ENCODE measurements at places on chromosomes 11 and 22.

DNA sequence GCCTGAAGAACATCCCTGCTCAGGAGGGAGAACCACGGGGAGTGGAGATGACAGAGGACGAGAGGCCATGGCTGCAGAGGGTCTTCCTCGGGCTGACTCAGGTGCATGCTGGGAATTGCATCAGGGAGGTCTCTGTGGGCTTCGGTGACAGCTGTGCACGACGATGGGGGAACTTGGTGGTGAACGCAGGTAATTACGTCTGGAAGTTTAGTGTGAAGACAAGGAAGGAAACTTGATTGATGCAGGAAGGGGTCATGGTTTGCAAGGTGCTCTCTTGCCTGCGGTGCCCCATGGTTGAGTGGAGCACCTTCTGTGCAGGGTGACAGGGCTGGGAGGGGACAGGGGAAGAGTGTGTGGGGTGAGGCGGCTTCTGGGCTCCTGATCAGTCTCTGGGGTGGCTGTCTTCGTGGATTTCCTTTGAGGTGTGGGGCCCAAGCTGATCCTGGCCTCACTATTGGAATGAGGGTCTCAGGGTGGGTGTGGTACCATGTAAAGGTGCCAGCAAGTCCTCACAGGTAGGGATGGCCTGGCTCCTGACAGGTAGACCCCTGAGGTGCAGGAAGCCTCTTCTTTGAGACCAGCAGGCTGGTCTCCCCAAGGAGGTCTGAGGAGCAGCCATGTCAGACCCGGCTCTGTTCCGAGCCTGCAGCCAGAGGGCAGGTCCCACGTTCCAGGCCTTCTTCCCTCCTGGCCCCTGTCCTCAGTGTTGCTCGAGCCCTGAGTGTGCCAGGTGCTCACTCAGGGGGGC is 1020.1 kb downstream of the TBC1D22A start:
- DNase-seq = no peak

- DNase-seq = no peak
These were observed 638.5 kb downstream of the NTM start for GRCh38 chr11:132008872-132009271.

- no peak for DNase-seq
These were observed 819 bp upstream of the KCNQ1OT1 start for GRCh38 chr11:2700415-2701211.

GRCh38 chr11:826227-826621 is 1.5 kb upstream of the CRACR2B start:
- no peak for DNase-seq

DNA sequence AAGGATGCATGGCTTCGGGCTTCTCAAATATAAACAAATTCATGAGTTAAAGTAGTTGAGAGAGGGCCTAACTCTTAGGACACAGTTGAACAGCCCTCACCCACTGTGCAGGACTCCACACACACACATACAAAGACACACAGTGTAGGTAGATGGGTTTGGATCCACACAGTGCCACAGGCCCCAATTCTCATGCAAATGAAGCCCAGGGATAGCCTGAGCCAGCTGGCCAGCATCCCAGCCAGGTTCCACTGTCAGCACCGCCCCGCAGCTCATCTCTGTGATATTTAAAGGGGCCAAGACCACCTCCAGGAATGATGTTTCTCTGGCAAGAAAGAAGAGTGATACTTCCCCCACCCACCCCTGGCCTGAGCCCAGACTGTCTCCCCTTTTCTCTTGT is 11.7 kb downstream of the SLC35C1 start:
- no peak for DNase-seq

GRCh38 chr22:47797342-47797945 is 1035.0 kb downstream of the TBC1D22A start:
- no peak for DNase-seq

DNA sequence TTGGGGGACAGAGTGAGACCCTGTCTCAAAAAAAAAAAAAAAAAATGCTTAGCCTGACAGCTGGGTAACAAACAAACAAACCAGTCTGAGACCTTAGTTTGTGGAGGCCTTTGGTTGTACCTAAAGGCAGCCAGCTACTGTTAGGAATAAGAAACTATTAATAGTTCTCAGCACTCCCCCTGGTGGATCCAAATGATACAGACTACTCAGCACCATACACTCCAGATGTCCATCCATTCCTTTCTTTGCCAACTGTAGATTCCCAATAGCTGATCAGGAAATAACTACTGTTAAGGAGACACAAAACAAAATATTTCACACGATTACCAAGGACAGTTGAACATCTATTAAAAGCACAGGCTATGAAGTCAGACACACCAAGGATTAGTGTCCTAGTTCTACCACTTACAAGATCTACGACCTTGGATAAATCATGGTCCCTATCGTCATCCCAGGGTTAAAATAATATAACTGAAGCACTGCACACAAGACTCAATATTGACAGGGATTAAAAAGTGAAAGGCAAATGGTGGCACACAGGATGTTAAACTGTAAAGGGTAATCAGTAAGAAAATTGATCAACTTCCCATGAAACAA is 17.2 kb downstream of the CLDN25 start:
- no peak for DNase-seq

DNA sequence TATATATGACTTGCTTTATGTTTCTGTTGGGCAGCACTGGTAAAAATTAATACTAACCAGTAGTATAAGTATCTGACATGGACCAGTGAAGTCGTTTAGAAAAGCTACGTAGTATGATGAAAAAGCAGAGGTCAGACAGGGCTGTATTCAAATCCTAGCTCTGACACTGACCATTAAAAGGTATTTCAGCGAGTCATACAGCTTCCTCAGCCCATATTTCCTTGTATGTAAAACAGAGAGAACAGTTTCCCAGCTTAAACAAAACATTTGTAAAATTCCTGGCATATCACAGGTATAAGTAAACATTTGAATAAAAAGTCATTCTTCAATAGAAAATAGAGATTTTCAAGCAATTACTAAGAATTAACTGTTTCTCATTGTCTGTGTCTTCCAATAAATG is 4.2 kb downstream of the NOX4 start:
- peak; percentile 5 for DNase-seq

- DNase-seq = no peak
These were observed 208.1 kb upstream of the TENM4 start for GRCh38 chr11:79648766-79649520.

- DNase-seq = no peak
These were observed 728.9 kb downstream of the OPCML start for GRCh38 chr11:132803436-132803835.

DNA sequence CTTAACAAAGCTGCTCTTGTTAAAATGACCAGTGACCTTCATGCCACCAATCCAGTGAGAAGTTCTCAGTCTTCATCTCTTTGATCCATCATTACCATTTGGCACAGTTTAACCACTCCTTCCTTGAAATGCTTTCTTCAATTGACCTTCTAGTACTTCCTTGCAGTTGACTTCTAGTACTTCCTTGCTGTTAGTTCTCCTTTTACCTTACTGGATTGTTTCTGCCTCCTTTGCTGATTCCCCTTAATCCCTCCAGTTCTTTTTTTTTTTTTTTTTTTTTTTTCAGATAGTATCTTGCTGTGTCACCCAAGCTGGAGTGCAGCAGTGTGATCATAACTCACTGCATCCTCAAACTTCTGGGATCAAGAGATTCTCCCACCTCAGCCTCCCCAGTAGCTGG is 66.0 kb upstream of the HORMAD2 start:
- DNase-seq = no peak

DNA sequence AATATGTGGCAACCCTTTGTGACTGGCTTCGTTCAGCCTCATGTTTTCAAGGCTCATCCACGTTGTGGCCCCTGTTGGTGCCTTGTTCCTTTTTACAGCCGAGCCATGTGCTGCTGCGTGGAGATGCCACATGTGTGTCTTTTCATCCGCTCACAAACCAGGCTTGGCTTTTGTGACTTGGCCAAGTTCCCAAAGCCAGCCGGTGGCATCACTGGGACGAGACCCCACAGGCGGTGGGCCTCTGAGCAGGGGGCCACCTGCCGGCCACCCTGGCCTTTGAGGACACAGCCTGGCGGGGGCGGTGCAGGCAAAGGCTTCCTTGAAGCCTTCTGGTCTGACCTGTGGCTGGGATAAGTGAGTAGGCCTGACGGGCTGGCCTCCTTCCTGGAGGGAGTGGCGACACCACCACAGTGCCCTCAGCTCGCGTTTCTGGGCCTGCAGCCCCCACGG is 10.5 kb downstream of the GRK2 start:
- no peak for DNase-seq

GRCh38 chr11:47819743-47820142 is 28.4 kb downstream of the NUP160 start:
- DNase-seq = no peak

DNA sequence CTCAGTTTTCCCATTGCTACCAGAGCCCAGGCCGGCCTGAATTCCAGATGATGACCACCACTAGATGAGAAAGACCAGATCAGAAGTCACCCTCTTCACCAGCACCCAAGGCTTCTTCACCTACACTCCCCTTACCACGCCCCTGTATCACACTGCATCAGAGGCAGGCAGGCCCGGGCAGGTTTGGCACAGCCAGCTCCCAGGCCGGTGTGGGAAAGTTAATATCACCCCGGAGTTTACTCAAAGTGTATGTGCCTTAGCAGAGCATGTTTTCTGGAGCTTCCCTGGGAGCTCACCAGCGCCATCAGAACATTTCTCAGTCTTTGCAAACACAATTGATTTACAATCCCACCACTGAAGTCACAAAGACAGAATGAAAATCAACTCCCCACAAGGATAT is 47.5 kb upstream of the POU2AF1 start:
- peak; percentile 55 for DNase-seq

DNA sequence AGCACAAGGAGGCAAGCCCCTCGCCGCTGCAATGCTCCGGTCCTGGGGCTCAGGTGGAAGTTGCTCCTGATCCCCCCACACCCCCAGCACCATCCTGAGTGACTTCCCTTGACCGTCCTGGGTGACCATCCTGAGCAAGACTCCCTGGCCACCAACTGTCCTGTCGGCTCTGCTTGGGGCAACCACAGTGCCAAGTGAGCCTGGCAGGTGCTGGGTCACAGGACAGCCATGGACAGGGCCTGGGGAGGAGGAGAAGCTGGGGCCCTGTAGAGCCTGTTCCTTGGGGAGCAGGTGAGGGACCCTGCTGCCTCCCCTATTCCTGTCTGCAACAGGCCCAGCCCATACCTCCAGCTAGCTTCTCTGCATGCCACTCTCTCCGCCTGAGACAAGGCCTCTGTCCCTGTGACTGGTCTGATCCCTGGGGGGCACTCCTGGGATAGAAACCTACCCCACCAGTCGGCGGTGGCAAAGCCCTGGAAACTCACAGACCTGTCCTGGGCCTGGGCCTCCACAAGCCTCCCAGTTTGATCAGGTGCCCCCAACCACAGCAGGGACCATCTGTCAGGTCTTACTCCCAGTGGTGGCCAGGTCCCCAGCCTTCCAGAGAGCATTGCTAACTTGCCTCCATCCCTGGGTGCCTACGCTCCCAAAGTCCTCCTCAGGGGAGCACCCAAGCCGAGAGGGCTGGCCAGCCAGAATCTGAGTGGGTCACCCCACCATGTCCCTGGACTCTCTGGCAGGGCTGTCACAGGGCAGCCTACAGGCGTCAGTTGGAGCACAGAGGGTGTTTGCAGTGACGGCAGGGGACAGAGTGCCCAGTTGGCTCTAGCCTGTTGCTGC is 68.7 kb upstream of the WNT7B start:
- no peak for DNase-seq

GRCh38 chr11:60836866-60837515 is 4.9 kb upstream of the CCDC86 start:
- no peak for DNase-seq

DNA sequence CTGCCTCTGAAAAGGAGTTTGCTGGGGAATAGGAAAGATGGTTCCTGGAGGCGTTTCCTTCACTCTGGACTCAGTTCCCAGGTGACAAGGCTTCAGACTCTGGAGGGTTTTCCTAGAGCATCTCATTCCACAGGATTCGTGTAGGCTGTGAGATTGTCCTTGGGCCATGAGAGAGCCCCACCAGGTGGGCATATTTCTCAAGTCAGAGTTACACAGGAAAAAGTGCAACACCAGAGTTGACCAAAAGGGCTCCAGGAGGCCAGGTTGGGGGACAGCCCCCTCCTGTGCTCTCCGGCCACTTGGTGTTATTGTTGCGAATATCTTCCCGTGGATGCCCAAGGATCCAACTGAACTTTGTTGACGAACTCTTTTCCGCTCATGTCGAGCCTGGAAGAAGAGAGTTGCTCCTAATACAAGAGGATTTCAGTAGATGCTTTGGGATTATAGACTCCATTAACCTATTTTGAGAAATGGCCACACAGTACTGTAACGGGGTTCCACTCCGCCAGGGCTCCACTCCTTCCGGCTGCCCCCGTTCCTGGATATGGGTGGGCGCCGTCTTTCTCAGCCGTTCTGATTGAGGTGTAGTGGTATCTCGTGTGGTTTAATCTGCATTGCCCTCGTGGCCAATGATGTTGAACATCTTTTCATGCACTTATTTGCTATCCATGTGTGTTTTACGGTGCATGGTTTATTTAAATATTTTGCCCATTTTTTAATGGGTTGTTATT is 580.3 kb downstream of the BRD1 start:
- DNase-seq = no peak
